ENCODE measurements at places on chromosomes 4 and X. TPM values are rescaled to one million over a fixed set of nuclear protein-coding genes. Genes with fewer than 3 reads are reported as not detected.

Gene TLL1
- polyA plus RNA-seq = 2.0 TPM

Gene BEX2
- polyA plus RNA-seq = 93.2 TPM

Gene C1QTNF7
- 27.6 TPM for polyA plus RNA-seq

Gene MND1
- 22.6 TPM for polyA plus RNA-seq

DNA sequence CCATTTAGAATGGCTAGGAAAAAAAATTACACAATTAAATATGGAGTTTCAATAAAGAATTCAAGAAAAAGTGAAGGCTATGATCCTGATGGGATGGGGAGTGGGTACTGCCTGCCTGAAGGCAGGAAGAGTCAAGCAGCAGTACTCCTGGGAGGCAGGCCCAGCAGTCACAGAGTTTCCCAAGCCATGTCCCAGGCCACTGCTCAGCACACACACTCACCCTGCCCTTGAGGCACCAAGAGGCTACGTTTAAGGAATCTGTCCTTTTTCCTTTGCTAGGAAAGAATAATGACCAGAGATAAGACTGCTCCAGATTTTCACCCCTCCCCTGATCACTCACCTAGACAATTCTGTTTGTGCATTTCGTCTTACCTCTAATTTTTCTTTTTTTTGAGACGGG, 30.2 kb downstream of the MAP7D3 start:
- DNase-seq = no peak

DNA sequence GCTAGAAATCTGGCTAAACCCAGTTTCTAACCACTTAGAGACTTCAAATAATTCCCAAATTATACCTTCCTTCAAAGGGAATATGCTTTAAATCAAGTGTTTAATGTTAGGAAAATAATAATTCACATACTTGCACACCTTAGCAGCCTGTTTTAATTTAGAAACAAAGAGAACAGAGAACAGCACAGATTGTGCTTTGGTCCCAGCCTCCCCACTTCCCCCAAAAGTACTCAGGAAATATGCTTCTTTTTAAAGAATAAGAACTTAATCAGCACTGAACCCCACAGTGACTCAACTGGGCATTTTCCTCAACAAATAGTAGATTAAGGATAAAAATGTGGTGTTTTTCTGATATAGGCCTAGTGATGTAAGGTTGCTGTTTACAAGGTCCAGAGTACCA, 295.8 kb downstream of the GBA3 start:
- no peak for DNase-seq

DNA sequence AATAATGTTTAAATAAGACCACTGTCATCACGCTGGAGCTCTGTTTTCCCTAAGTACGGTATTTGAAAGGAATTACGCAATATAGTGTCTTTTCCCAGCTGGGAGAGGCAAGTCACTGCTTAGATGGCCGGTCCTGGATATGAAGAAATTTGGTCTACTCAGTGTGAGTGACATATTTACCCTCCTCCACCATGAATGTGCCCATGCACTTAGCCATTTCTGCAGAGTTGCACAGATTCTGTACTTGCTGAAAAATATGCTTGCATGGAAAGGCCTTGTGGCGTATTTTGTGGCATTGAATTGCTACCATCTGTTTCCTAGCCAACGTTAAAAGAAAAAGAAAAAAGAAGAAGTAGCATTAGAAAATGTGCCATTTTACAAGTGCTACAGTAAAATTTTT, 73.1 kb downstream of the ADGRL3 start:
- DNase-seq = no peak

DNA sequence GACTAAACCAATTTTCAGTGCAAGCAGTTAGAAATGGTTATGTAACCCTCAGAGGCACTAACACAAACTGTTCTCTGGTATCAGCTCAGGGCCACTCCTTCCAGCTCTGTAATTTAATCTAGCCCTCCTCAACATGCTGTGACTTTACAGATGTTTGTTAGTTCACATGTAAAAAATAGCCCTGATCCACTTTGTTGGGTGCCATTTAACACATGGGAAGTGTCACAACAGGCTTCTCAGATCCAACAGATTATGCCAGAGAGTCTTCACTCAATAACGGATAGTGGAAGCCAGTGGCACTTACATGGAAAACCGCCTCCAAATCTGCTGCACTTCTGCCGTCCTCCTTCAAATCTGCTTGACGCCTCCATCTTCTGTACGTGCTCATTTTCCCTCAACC, 51.6 kb downstream of the ATP8A1 start:
- DNase-seq = no peak

Gene GPR50
- polyA plus RNA-seq = 0.10 TPM

DNA sequence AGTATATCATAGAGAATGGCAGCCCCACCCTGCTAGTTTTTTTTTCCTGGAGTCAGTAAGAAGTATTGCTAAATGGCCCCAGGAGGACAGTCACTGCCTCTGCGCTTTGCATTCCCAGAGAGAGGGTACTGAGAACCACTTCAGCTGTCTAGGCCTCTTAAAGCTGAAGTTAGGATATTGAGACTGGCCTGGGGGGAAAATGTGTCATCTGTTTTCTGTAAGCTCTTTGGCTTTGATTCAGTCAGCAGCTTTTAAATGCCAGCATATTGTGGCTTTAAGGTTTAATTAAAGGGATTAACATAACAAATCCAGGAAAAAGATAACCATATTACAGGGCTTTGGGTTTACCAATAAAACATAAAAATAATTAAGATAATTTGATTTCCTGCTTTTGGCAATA, 852.0 kb downstream of the PCDH18 start:
- no peak for DNase-seq

DNA sequence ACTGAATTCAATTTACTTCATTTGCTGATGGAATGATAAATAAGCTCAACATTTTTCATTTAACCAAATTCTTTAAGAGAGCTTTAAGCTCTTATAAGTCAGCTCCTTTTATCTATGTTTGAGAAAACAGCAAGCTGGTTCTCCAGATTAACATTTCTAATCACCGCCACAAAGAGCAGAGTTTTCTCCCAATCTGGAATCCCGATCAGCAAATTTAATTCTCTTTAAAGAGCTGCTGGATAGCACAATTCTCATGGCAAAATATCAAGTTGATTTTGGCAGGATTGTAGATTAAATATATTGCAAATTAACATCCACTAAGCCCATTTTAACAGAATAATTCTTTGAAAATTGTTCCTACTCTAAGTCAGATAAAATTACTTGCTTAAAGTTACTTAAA, 48.8 kb downstream of the RPS6KA3 start:
- DNase-seq = no peak

- DNase-seq = no peak
These were observed 77.5 kb downstream of the IQCM start for GRCh38 chr4:149738156-149738555.

- no peak for DNase-seq
These were observed 127.9 kb upstream of the ENPP6 start for GRCh38 chr4:184345573-184345922.

GRCh38 chr4:69330345-69331047, 50.2 kb downstream of the UGT2B28 start:
- no peak for DNase-seq

Gene HTN1
- polyA plus RNA-seq = 0.07 TPM

Gene SASH3
- polyA plus RNA-seq = 1.3 TPM

Gene TENM3
- polyA plus RNA-seq = 19.5 TPM

DNA sequence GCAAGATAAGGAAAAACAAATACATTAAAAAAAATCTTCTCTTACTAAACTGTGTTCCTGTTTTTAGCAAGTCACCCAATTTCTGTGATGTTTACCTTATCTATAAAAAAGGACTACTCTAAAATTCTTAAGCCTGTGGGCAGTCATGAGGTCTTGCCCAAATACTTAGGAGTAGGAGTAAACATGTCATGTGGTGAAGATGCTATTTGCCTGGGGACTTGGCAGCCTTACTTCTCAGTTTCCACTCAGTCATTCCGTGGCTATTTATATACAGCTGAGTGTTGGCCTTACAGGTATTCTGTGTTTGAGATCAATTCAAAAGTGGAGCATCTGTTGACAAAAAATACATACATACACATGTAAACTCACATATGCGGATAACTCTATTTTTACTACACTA, 89.9 kb upstream of the TLR2 start:
- no peak for DNase-seq

Gene CXCL9
- 0.12 TPM for polyA plus RNA-seq

DNA sequence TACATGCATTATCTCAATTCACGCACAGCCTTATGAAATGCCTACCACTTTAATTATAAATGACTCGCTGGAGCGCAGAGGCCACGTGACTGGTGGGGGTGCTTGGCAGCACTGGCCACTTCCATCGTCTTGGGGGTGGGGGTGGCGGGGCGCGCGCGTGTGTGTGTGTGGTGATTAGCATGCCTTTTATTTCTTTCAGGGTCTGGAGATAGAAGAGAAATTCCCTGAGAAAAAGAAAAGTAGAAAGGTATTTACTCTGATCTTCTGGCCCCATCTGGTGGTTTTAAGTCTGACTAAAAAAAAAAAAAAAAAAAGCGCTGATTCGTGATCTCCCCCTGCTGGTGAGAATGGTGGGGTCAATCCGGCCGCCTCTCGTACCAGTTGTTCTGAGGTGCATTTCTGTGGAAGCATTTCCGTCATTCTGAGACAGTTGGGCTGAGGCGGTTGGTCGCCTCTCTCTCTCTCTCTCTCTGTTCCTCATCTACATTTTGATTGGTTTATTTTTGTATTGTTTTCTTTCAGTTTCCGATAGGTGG, at the start of gene CCNB3:
Gene CCNB3 (plus strand): TSS at position 402 of the 536 bp plus-strand sequence. CDS start 80,399 bp downstream, outside the sequence.
- peak; percentile 63 for DNase-seq

Gene MMGT1
- 30.7 TPM for polyA plus RNA-seq

Gene SERPINA7
- polyA plus RNA-seq = 0.12 TPM

DNA sequence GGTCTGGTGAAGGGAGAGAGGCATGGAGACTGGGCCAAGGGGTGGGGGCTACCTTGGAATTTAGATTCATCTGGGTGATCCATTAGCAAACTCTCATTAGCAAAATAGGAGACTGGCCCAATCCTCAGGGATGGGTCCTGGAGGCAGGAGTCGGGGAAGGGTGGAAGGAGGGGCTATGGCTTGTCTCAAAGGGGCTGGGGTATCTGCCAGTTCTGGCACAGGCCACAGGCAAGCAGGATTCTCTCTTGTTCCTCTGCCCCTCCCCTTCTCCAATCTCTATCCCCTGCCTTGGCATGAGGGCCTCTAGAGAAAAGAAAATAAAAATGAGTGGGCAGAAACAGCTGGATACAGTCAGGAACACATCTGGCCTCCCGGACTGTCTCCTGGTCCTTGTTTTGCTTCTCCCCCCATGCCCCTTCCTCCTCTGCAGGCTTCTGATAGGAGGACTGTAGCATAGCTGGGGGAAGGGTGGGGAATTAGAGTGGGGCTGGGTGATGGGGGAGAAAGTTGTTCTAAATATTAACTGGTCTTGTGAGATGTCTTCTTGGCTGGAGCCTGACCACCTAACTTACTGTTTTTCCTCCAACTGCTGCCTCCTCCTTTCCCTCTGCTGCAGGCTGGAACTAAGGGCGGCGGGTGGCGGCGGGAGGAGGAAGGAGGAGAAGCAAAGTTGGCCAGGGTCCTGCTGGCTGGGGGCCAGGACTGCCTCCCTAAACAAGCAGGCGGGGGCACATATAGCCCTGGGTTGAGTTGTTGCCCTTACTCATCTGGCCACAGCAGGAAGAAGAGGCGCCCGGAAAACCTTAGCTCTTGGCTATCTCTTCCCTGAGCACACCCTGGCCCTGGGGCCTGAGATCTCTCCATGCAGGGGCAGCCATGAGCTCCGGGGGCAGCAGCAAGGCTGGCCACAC, 53.3 kb upstream of the LAS1L start:
- peak; percentile 20 for DNase-seq

DNA sequence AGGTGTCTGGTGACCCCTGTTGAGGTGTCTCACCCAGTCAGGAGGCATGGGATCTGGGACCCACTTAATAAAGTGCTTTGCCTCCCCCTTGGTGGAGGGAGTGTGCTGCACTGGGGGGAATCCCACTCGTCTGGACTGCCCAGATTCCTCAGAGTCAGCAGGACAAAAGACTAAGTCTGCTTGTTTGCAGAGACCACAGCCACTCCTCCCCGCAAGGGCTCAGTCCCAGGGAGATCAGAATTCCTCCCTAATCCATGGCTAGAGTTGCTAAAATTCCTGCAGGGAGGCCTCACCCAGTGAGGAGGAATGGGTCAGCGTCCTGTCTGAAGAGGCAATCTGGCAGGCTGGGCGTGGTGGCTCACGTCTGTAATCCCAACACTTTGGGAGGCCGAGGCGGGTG, 442.2 kb downstream of the PABPC4L start:
- no peak for DNase-seq

DNA sequence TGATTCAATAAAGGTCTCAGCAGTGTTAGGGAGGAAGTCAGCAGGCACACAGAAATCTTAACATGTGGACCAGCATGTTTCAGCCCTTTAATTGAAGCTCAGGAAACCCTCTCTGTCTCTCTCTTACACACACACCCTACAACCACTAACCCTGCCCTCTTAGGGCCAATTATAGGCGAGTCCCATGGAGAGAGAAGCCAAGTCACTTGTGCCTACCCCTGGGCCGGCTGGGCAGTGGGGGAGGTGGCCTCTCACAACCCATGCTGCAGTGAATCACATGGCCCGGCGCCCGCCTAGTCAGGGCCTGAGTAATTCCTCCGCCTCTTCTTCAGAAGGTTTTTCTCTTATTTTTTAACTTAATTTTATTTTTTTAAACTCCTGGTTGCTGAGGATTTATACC, 3.7 kb downstream of the FGD1 start:
- DNase-seq = no peak

Gene PGAM4
- polyA plus RNA-seq = 0.52 TPM

GRCh38 chrX:36963852-36964251, 44.3 kb upstream of the FAM47C start:
- no peak for DNase-seq

GRCh38 chr4:13007802-13008470, 476.2 kb downstream of the RAB28 start:
- DNase-seq = no peak

Gene NPNT
- polyA plus RNA-seq = 199 TPM

DNA sequence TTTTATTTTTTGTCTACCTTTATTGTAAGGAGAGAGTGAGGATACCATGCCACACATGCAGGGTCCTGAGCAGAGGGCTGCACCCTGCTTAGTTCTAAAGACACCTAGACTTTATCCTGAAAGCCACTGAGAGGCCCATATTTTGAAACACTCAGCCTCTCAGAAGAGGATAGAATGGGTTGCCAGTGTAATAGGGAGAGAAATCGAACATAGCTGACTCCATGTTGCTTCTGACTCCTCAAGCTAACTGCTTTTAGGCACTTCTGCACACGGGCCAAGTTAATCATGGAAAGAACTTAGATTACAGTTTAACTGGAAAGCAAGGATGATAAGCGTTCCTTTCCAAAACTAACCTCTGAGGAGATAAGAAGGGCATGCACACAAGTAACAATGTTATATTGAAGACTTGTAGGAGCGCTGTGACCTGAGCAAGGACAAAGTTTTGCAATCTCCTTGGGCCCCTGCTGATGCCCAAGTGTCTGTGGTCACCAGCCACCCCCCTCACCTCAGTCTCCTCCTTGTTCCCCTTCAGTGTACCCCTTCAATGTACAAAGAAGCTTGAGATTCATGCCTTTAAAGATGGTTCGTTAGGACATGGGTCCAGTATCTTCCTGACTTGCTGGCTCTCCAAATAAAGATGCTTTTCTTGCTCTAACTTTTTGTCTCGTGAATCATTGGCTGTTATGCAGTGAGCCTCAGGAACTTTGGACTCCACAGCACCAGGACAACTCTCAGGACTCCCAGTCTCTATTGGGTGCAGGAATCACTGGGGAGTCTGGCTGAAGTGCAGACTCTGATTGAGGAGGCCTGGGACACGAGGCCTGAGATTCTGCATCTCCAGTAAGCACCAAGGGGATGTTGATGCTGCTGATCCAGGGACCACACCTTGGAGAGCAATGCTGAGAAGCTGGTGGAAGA, 25.4 kb upstream of the CD99 start:
- DNase-seq = no peak
